ENCODE measurements at places on chromosomes 6 and 20.

GRCh38 chr6:35296931-35297600 lies 552 bp upstream of the DEF6 start:
- H3K27ac ChIP-seq = no peak overlapping the region
- peaks cover 35% of the 10 kb centered on the region for H3K4me1 ChIP-seq
- no peaks in the 10 kb centered on the region for H3K27me3 ChIP-seq
- H3K4me3 ChIP-seq = peak overlapping the region; percentile 97
- no peak for DNase-seq

DNA sequence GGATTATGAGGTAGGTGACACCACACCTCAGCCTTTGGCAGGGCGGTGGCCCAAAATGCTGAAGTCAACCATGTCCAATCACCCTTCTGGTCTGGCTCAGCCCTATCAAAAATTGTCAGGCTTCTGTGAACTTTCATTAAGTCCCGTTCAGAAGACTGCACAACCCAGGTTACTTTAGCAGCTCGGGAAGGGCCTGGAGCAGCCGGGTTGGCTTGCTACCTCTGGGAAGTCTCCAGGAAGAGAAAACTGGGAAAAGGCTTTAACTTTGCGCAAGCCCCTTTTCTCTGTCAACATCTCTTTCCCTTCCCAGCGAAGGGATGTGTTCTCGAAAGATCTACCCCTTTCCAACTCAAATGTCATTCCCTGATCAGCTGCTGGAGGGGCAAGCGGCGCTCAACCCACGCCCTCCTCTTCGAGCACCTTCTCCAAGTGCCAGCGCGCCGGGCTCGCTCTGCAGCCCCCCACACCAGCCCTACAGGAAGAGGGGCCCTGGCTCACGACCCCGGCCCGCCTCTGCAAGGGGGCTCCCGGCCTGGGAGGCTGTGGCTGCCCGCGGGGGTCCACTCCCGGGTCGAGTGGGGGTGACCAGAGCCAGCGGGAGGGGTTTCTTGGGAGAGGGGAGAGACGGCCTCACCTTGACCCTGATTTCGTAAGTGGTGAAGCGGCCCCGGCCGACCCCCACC lies 573 bp downstream of the SNX3 start:
- no peak for DNase-seq
- H3K36me3 ChIP-seq = no peaks in the 10 kb centered on the region
- H3K27ac ChIP-seq = peak overlapping the region; percentile 93
- no peaks in the 10 kb centered on the region for H3K27me3 ChIP-seq
- H3K4me3 ChIP-seq = peak overlapping the region; percentile 91
- peaks cover 10% of the 10 kb centered on the region for H3K4me1 ChIP-seq

GRCh38 chr6:7431674-7432390 lies 42.2 kb downstream of the RIOK1 start:
- H3K4me1 ChIP-seq = no peaks in the 10 kb centered on the region
- no peak for DNase-seq
- peaks cover 22% of the 10 kb centered on the region for H3K27me3 ChIP-seq

GRCh38 chr6:120077489-120077888 lies 727.9 kb upstream of the MAN1A1 start:
- H3K4me3 ChIP-seq = no peak overlapping the region
- H3K4me1 ChIP-seq = no peaks in the 10 kb centered on the region
- H3K36me3 ChIP-seq = no peaks in the 10 kb centered on the region

GRCh38 chr6:89311853-89312531 lies 3.1 kb downstream of the GABRR2 start:
- no peaks in the 10 kb centered on the region for H3K36me3 ChIP-seq
- no peak overlapping the region for H3K4me3 ChIP-seq
- peaks cover 5% of the 10 kb centered on the region for H3K27me3 ChIP-seq
- DNase-seq = no peak

- peaks cover 22% of the 10 kb centered on the region for H3K4me1 ChIP-seq
- H3K27me3 ChIP-seq = no peaks in the 10 kb centered on the region
- peaks cover 18% of the 10 kb centered on the region for H3K36me3 ChIP-seq
- no peak overlapping the region for H3K4me3 ChIP-seq
These were observed 124.8 kb downstream of the HIVEP1 start for GRCh38 chr6:12136905-12137304.

DNA sequence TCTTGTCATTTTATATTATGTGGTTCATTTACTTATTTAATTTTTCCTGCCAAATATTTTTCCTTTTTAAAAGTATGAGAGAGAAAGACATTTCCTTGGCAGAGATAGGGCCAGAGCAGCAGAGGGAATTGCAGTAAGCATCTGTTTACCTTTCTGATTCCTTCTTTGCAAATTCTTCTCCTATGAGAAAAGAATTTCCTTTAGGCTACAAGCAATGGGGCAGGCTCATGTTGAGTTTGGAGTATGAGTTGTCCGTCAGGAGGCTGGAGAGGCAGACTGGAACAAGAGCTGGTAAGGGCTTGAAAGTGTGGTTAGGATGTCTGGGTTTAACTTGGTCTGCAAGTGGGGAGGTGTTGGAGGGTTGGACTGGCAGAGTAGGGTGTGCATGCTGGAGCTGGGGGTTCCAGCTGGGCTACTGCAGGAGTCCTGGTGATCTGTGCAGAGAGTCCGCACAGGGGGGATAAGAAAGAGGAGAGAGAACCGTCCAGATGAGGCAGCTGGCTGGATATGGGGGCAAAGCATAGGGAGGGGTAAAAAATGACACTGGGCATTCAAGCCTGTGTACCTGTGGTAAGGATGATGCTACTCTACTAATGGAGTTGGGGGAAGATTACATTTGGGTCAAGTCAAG lies 19.7 kb downstream of the TIAM2 start:
- H3K4me1 ChIP-seq = no peaks in the 10 kb centered on the region
- peaks cover 3% of the 10 kb centered on the region for H3K36me3 ChIP-seq
- H3K27ac ChIP-seq = no peak overlapping the region
- H3K4me3 ChIP-seq = no peak overlapping the region
- peaks cover 13% of the 10 kb centered on the region for H3K27me3 ChIP-seq

GRCh38 chr6:92125681-92126080 lies 1293.7 kb downstream of the EPHA7 start:
- no peak overlapping the region for H3K4me3 ChIP-seq
- H3K4me1 ChIP-seq = no peaks in the 10 kb centered on the region
- H3K27me3 ChIP-seq = no peaks in the 10 kb centered on the region
- no peaks in the 10 kb centered on the region for H3K36me3 ChIP-seq

DNA sequence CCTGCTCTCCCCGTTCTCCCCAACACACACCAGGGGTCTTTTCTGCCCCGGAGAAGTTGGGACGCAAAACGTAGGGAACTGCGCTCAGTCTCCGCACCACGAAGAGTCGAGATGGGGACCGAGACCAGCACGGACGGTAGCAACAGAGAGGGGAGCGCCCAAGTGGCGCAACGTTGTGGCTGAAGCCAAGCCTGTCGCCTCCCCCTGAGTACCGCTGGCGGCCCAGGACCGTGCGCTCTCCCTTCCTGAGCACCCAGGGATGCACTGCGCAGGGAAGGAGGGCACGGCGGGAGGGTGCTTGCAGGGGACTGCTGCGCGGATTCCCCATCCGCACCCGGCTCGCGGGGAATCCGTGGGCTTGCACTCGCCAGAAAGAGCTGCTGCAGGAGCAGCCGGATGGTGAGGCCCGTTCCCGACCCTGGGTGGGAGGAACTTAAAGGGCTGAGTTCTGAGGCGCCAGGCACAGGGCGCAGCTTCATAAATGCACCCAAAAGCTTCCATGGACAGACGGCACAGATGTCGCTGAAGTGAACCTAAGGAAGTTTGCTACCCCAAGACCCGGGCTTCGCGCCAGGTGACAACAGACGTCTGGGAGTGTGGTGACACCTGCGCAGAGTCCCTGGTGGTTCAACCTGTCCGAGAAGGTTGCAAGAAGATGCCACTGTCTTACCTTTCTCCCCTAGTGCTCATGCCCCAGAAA lies 178.7 kb downstream of the TBXT start:
- H3K4me1 ChIP-seq = peaks cover 8% of the 10 kb centered on the region
- H3K4me3 ChIP-seq = no peak overlapping the region
- H3K27me3 ChIP-seq = peaks cover 49% of the 10 kb centered on the region
- DNase-seq = no peak
- no peak overlapping the region for H3K27ac ChIP-seq
- peaks cover 2% of the 10 kb centered on the region for H3K36me3 ChIP-seq

DNA sequence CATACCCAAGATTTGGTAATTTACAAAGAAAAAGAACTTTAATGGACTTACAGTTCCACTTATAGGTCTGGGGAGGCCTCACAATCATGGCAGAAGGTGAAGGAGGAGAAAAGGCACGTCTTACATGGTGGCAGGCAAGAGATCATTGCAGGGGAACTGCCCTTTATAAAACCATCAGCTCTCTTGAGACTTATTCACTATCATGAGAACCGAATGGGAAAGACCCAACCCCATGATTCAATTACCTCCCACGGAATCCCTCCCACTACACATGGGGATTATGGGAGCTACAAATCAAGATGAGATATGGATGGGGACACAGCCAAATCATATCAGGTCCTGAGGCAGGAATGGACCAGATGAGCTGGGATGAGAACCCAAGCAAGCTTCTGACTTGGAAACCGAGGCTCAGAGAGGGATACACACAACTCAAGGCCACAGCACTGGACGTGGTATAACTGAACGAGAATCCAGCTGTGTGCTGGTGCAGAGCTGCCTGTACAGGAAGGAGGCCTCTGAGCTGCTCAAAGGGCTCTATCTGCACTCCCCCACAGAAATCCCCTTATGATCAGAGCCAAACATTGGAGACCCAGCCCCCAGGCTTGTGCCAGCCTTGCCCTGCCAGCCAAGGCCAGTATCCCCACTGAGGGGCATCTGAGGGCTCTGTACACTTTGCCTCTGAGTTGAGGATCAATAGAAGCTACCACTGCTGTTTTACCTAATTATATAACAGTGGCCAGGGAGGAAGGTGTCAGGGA lies 137.8 kb downstream of the CEBPB start:
- no peaks in the 10 kb centered on the region for H3K4me1 ChIP-seq
- H3K27me3 ChIP-seq = peaks cover 10% of the 10 kb centered on the region
- H3K36me3 ChIP-seq = peaks cover 4% of the 10 kb centered on the region
- H3K27ac ChIP-seq = no peak overlapping the region
- DNase-seq = no peak

- H3K4me3 ChIP-seq = no peak overlapping the region
- peak; percentile 60 for DNase-seq
- no peak overlapping the region for H3K27ac ChIP-seq
These were observed 52.8 kb downstream of the GTF2H5 start for GRCh38 chr6:158220786-158221442.

GRCh38 chr6:43983191-43983590 lies 144.1 kb downstream of the MRPL14 start:
- peaks cover 2% of the 10 kb centered on the region for H3K4me1 ChIP-seq
- H3K4me3 ChIP-seq = no peak overlapping the region
- no peak for DNase-seq
- no peaks in the 10 kb centered on the region for H3K36me3 ChIP-seq
- no peak overlapping the region for H3K27ac ChIP-seq

DNA sequence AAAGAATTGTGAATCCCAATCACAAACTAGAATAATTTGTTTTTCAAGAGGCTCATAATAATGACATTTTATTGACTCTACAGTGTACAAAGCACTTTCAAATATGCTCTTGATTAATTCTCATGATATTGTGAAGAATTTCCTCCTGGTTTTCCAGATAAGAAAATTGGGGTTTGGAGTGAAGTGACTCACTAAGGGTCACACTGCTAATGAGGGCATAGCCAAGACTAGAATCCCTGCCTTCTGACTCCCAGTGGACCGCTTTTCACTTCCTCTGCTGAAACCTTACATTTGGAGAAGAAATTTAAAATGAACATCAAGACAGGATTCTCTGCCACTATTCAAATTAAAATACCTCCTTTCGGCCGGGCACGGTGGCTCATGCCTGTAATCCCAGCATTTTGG lies 38.3 kb upstream of the LTV1 start:
- peaks cover 2% of the 10 kb centered on the region for H3K36me3 ChIP-seq
- DNase-seq = no peak
- peaks cover 7% of the 10 kb centered on the region for H3K4me1 ChIP-seq
- no peak overlapping the region for H3K4me3 ChIP-seq
- H3K27ac ChIP-seq = peak overlapping the region; percentile 24
- no peaks in the 10 kb centered on the region for H3K27me3 ChIP-seq

GRCh38 chr20:64067005-64067632 lies 4.1 kb downstream of the TCEA2 start:
- H3K27ac ChIP-seq = peak overlapping the region; percentile 90
- no peak for DNase-seq
- H3K27me3 ChIP-seq = no peaks in the 10 kb centered on the region
- no peaks in the 10 kb centered on the region for H3K36me3 ChIP-seq
- peaks cover 41% of the 10 kb centered on the region for H3K4me1 ChIP-seq
- H3K4me3 ChIP-seq = peak overlapping the region; percentile 50

DNA sequence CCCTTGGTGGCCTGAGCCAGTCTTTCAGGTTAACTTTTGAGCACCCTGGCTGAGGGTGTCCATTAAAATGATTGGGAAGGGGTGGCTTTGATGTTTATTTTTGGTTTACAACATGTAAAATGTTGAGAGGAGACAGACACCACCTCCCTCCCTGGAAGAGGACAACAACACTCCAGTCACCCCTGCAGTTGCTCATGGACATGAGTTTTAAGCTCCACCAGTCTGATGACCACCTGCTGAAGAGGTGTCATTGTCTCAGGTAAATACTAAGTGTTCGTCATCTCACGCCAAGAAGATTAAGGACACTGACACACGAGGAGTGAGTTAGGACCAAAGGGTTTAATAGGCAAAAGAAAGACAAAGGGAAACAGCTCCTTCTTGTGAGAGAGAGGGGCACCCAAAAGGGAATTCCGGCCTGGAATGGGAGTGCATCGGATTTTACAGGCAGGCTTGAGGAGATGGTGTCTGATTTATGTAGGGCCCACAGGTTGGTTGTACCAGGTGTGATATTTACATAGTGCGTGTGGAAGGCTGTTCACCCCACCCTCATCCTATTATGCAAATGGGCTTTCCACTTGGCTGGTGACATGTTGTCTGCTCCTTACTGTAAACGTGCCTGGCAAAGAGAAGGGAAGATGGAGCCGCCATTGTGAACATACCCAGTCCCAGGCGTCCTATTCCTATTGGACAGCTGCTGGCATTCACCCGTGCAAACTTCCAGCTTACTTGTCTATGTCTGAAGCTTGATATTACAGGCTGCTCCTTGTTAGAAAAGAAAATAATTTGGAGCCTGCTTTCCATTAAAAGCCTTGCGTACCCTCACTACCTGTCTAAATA lies 6.6 kb downstream of the HLA-B start:
- peaks cover 50% of the 10 kb centered on the region for H3K4me1 ChIP-seq
- DNase-seq = no peak
- H3K4me3 ChIP-seq = peak overlapping the region; percentile 91
- H3K27ac ChIP-seq = peak overlapping the region; percentile 100
- peaks cover 20% of the 10 kb centered on the region for H3K36me3 ChIP-seq

DNA sequence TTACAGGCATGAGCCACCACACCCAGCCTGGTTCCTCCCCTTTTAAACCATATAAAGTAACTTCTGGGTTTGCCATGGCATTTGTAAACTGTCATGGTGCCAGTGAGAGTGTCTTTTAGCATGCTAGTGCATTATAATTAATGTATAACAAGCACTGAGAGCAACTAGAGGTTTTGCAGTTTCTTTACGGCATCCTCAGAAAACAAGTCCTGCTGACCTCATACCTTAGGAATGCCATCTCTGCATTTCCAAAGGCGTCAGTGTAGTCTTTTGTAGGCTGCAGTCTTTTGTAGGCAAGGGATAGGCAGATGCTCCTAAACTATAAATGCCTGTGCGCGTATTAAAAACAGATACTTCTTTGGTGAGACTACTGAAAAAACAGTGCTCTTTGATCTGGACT lies 75.0 kb upstream of the EZR start:
- no peak for DNase-seq
- H3K27me3 ChIP-seq = no peaks in the 10 kb centered on the region
- H3K4me1 ChIP-seq = peaks cover 5% of the 10 kb centered on the region
- peak overlapping the region; percentile 3 for H3K27ac ChIP-seq
- no peaks in the 10 kb centered on the region for H3K36me3 ChIP-seq
- no peak overlapping the region for H3K4me3 ChIP-seq

Measured in T-helper 17 cell (primary cell).